Activated T-cell treated with anti-CD3 and anti-CD28 coated beads, Interleukin-2, amount 50 U/mL, for 72 hours (primary cell): ENCODE measurements at places on chromosomes 5 and 9.

DNA sequence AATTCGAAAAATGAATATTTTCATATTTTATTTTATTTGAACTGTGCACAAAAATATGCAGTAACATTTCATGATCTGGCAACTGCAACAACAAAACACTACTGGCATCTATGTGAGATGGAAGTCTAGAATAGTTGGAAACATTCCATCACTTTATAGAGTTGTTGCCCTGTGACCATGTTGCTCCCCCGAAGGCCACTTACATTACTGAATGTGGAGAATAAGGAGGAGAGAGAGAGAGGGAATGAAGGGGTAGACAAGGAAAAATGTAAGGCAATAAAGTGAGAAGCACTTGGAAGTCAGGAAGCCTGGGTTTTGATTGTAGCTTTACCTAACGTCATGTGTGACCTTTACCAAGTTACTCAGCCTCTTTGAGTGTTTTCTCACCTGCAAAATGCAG is 437.2 kb upstream of the EDIL3 start:
- DNase-seq = no peak

- no peak for DNase-seq
Observed at GRCh38 chr9:126518763-126519162, 95.0 kb upstream of the LMX1B start.

GRCh38 chr5:43401827-43402226 is 10.4 kb downstream of the CCL28 start:
- no peak for DNase-seq

- no peak for DNase-seq
Observed at GRCh38 chr5:110832683-110833082, 93.9 kb downstream of the SLC25A46 start.

- DNase-seq = peak; percentile 53
Observed at GRCh38 chr9:137757613-137758029, 120.0 kb upstream of the CACNA1B start.

DNA sequence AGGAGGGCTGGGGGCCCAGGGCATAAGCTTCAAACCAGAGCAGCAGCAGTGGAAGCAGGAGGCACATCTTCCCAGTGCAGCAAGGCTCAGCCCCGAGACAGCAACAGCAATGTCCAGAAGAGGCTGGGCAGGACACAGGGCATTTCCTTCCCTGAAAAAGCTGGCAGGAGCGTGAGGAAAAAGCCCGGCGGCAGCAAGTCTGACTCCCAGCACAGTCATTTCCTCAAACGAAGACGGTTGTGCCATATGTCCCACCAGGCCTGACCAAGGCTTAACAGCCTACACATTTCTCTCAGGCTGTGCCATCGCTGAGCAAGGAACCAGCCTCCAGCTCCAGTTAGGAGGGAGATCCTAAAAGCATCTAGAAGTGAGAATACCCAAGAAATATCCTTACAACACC is 74.5 kb downstream of the APTX start:
- DNase-seq = no peak

GRCh38 chr5:162573758-162574157 is 506.2 kb downstream of the GABRG2 start:
- DNase-seq = no peak

- no peak for DNase-seq
Observed at GRCh38 chr9:89353989-89354388, 35.7 kb downstream of the SECISBP2 start.

DNA sequence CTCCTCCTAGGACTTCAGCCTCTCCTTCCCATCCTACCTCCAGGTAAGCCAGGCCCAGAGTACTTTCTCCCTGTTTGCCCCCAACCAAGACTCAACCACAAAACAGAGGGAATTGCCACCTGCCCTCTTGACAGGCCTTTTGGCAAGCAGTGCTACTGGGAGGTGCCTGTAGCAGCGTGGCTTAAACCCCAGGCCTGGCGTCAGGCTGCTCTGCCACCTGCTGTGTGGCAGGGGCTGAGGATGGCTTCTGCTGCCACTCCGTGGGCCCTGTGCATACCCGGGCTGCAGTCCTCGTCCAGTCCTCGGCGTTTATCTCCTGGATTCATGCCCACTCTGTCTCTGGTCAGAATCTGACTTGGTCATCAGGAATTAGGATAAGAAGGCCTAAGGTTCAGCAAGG is 163.1 kb downstream of the PAX5 start:
- no peak for DNase-seq

GRCh38 chr5:72840041-72840440 is 23.6 kb downstream of the TNPO1 start:
- DNase-seq = no peak

GRCh38 chr5:170553218-170553617 is 49.4 kb downstream of the KCNIP1 start:
- no peak for DNase-seq

- no peak for DNase-seq
Observed at GRCh38 chr5:124061068-124061430, 549.1 kb downstream of the CSNK1G3 start.

GRCh38 chr5:132987531-132988408 is 24.3 kb upstream of the AFF4 start:
- no peak for DNase-seq

DNA sequence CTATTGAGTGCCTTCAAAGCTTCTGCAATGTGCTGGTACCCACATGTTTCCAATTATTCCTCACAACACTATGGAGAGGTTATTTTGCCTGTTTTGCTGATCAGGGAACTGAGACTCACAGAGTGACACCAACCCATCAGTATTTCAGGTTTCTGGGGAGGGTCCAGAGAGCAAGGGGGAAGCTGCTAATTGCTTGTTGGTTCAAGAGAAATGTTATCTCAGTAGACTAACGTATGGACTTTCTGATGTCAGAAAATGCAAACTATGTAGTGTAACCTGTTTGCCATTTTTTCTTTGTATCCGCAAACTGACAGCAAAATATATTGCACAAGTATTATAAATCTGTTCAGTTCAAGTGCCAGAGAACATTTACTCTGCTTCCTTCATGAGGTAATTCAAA is 108.3 kb upstream of the MSX2 start:
- no peak for DNase-seq

DNA sequence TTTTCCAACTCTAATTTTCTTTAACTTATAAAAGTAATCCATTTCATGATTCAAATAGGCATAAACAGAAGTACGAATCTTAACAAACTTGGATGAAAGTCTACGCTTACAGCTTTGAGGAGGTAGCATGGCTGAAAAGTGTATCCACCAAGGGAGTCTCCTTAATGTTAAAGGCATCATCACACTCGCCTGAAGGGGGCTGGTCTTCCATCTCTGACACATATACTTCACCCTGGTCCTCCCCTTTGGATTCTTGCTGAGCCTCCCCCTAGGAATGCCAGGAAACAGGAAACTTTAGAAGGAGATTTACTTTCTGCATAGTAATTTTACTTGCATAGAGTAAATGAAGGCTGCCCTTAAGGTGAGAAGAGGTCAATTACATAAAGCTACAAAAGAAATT is 10.3 kb upstream of the NME5 start:
- DNase-seq = no peak

DNA sequence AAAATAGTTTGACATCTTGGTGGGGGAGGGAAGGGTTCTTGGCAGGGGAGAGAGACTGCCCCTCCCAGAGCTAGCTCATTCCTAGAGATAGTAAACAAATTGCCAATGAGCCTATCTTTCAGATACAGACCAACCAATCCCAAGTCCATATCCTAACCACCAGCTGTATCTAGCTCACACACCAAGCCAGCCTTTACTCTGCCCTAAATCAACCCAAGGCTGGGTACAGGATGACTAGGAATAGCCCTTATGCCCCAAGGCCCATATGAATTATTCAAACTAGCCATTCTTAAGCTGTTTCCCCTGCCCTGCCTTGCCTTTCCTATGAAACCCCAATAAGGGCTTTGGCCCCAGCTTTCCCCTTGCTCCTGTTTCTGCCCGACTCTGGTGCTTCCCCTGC is 281.3 kb upstream of the PANK3 start:
- DNase-seq = no peak

GRCh38 chr5:8839361-8840055 is 706.4 kb downstream of the SEMA5A start:
- no peak for DNase-seq

GRCh38 chr9:23769307-23769935 is 56.6 kb downstream of the ELAVL2 start:
- no peak for DNase-seq

- no peak for DNase-seq
Observed at GRCh38 chr9:109238125-109238524, 71.1 kb upstream of the FRRS1L start.

DNA sequence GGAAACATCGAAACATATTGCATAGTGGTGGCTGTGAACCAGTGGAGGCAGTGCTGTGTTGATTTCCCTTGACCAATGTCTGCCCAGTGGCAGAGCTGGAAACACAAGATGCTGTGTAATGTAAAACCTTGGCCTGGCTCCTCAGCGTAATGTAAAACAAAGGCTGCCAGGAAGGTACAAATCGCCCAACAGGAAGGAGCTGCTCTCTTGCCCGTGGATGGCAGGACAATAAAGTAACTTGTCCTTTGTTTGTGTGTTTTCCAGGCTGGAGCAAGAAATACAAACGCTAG is 143.4 kb downstream of the PALM2AKAP2 start:
- no peak for DNase-seq

- DNase-seq = no peak
Observed at GRCh38 chr9:117375956-117376355, 38.9 kb downstream of the ASTN2 start.

DNA sequence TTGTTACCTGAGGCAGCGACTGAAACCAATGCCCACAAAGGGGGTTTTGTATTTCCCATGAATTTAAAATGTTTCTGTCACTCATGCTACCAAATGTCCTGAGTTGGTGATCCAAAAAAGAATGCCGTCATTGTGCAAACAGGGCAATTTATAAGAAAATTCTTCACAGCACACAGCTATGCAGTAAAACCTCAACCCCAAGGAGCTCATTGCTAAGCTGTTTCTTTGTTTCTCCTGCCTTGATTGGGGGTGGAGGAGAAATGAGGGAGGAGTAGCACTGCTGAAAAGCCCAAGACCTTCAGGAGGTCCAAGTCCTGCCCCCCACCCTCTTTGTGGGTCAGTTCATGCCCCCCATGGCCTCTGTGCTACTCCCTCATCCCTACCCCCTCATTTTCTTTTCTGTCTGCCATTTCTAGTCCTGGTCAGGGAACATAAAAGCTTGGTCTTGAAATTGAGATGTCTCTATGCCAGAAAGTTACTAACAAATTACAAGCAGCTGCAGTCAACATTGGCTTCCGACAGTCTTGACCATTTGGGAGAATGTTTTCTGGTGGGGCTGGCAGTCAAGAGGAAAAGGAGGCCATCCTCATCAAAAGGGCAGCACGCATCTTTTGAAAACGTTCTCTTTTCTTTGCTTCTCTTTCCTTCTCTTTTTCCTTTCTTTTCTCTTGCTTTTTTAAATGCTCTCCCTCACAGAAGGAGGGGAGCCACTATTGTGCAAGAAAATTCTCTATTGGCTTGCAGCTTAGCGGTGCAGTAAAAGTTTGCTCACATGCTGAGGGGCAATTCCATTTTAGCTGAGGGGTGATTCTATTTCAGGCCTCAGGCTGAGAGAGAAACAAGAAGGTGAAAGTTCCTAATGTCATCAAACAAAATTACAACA is 133.3 kb downstream of the GCNT1 start:
- DNase-seq = no peak

DNA sequence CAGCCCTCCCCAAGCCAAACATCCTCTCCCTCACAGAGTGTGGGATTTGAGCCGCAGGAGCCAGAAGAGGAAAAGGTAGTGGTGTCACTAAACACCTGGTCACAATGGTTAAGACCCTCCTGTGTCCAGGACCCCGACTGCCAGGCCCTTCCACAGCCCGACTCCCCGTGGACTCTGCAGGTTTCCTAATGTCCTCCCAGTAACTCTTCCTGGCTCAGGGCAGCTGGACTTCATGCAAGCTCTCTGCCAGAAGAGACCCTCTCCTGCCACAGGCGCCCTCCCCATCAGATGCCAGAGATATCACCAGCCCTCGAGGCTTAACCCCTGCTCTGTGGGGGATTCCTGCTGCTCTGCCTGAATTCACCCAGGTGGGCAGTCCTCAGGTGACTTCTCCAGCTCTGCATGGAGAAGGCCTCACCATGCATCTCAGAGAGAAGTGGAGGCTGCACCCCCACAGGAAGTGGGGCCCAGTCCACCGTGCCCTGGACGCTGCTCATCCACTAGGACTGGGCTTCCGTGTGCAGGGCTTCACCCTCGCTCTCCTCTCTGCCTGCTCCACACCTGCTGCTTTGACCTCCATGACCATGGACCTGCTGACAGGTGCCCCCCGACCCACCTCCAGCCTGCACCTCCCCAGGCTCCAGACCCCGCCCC is 111.2 kb downstream of the ADAMTS2 start:
- DNase-seq = no peak

GRCh38 chr5:135171336-135171735 is 137.3 kb upstream of the PITX1 start:
- DNase-seq = no peak

DNA sequence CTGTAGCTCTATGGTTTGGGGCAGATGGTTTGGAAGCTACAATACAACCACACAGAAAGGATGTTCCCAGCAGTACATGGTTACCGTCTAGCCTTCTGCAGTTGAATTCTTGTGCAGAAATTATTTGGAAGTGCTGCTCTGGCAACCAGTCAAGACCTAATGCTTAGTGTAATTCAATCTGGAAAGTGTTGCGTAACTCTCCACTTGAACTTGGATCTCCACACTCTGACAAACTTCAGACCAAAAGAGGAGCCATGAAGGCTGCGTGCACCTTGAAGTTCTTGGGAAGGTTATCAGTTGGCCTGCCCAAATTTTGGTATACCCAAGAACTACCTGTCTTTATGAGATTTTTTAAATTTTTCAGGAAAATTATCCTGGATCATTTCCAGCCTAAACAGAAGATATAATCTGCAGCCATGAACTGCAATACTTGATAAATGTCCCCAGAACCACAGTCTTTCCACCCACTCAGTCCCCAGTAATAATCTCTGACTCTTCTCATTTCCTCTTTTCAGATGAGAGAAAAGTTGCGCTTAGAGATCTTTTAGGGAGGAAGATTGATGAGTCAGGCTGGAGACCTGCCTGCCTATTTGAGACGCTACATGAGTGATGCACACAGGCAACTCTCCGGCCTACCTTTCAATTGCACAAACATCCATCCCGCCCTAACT is 159.9 kb downstream of the FANCC start:
- no peak for DNase-seq

- peak; percentile 5 for DNase-seq
Observed at GRCh38 chr5:174323878-174324281, 278.4 kb downstream of the NSG2 start.

DNA sequence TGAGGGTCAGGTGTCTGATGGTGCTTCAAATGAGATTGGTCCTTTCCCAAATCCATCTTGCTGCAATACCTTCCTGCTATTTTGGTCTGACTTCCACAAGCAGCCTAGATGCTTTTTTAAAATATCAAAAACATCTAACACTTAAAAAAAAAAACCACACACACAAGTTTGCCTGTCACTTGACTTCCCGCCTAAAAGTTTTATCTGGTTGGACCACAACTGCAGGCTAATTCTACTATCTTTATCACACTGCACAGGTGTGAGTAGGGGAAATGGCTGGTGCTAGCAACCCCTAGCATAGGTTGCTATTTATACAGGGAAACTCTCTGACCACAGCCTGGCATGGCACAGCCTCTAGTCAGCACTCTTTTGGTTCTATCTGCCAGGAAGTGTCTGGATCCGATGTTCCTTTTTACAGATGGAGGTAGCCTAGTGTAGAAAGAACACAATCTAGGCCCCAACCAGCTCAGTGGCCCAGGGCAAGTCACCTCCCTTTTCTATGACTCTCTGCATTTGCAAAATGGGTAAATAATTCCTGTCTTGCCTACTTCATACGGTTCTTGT is at the start of gene HEMGN:
Gene HEMGN, minus strand, starts transcription at position 92 of the 564 bp plus-strand sequence. Its CDS starts 36 bp downstream, at position 56.
- no peak for DNase-seq
